ENCODE measurements at places on chromosomes 11 and 22.

GRCh38 chr22:19394274-19395050, 37.1 kb downstream of the HIRA start:
- DNase-seq: no peak

GRCh38 chr11:126512741-126513715, 157.5 kb downstream of the ST3GAL4 start:
- no peak for DNase-seq

DNA sequence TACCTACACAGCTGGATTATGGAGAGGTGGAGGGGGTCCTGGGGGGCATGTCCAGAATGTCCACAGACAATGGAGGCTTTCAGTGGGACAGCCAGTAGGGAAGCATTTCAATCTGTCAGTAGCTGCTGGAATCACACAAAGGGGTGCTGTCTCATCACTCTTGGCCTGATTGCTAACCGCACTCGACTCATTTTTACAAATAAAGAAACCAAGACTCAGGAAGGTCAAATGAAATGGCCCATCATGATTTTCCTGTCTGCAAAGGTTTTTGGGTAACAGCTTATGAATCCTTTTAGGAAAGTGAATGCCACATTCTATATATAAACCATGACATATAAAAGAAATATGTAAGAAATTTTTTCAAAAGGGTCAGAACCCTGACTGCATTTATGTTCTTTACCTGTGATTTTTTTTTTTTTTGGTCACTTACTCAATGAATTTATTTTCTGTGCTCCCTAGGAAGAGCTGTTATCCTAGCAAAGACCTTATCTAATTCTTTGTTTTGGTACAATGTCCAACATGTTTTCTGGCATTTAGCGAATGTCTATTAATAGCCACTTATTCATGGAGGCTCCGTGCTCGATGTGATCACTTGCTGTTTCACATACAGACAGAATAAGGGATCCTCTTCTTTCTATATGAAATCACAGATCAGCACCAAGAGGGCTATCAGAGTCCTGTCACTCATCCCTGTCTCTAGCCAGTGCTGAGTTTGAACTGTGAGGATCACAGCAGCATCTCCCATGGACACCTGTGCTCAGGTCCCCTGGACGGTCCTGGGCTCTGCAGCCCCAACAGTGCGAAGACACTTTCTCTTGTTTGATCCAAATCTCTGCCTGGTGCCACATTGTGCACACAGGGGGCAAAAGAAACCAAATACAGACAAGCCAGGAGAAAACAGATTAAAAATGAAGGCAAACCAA, 979.7 kb downstream of the NTM start:
- no peak for DNase-seq

GRCh38 chr11:19642185-19643158, 70.2 kb upstream of the NAV2 start:
- DNase-seq: no peak

- no peak for DNase-seq
Measured at GRCh38 chr11:57390535-57390934, at the start of gene PRG2. PRG2 (minus strand) TSS chr11:57390650; CDS start chr11:57389944, 706 bp downstream.

DNA sequence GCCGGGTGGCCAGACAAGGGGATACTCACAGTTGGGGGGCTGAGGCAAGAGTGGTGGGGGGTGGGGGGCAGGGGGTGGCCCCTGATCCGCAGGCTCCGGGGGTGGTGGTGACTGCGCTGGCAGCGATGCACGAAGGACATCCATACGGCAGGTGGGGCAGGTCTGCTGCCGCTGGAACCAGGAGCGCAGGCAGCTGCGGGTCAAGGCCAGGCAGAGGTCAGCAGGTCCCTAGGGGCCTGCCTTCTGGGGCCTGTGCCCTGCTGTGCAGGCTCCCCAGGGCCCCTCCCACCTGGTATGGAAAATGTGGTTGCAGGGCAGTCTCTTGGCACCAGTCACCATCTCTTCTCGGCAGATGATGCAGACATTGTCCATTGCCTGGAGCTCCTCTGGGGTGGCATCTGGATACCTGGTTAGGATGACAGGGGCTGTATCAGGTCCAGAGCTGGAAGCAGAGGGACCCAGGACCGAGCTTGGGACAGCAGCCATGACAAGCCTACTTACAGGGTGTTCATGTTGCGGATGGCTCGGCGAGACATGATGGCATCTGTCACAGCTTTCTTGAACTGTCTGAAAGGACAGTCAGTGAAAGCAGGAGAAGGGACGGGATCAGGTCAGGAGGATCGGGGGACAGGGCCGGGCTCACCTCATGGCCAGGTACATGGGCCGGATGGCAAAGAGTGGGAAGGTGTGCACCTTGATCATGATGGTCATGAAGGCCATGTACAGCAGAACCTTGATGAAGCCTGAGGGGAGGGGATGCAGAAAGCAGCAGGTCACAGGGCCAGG, 3.5 kb downstream of the SYVN1 start:
- no peak for DNase-seq

- DNase-seq: no peak
Measured at GRCh38 chr22:37343863-37344734, 61.8 kb downstream of the CYTH4 start.

- no peak for DNase-seq
Measured at GRCh38 chr11:109059402-109059801, 362.6 kb upstream of the C11orf87 start.

DNA sequence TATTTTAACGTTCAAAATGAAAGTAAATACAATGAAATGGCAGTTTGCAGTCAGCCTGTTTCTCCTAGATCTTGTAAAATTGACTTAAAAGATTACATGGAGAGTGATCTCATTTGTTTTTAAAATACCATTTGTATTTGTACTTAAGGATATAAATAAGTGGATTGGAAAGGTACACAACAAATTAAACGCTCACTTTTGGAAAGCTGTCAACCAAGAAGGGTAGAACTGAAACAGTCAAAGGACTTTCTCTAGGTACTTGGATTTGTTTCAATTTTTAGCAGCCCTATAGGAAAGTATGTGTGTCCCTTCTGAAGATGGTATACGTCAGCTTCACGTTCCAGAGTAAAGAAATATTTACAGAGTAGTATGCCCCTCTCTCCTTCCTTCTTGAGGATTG, 7.3 kb downstream of the TBRG1 start:
- DNase-seq: no peak

DNA sequence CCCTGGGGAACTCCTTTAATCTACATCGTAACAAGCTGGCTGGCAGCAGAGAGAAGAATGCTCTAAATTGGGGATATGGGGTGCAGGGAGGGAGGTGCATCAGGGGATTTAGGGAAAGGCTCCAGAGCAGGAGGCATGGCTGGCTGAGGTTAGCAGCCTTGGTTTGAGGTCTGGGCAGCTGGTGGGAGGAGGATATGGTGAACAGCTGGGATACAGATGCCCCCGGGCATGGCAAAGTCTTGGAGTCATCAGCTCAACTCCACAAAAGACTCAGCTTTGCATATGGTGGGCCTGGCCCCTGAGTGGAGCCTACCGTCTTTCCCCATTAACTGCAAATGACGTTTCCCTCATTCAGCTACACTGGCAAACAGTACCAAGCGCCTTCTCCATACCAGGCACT, 5.4 kb downstream of the FAM83F start:
- no peak for DNase-seq

GRCh38 chr22:46797355-46797754, 34.9 kb downstream of the TBC1D22A start:
- peak; percentile 47 for DNase-seq

DNA sequence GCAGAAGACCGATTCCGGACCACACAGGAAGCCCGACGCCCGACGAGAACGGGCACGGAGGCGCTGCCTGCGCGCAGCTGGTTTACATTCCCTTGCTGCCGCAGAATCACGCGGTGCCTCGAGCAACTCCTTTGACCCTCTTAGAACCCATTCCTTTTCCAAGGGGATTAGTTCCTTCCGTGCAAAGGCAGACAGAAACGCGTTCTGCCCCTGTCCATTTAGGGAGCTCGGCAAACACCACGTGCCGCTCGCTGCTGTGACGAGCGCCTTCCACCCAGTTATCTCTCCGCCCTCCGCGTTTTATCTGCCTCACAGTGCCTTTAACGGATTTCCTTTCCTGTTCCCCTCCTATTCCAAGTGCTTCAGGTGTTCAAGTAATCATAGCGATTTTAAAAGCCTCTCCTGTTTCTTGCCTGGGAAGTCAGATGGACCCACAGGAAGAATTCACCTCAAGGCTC, 24.1 kb upstream of the MICAL3 start:
- DNase-seq: no peak

GRCh38 chr22:40193429-40194421, 16.0 kb downstream of the TNRC6B start:
- no peak for DNase-seq

- DNase-seq: peak; percentile 35
Measured at GRCh38 chr22:37428649-37429586, 1.6 kb upstream of the ELFN2 start.

DNA sequence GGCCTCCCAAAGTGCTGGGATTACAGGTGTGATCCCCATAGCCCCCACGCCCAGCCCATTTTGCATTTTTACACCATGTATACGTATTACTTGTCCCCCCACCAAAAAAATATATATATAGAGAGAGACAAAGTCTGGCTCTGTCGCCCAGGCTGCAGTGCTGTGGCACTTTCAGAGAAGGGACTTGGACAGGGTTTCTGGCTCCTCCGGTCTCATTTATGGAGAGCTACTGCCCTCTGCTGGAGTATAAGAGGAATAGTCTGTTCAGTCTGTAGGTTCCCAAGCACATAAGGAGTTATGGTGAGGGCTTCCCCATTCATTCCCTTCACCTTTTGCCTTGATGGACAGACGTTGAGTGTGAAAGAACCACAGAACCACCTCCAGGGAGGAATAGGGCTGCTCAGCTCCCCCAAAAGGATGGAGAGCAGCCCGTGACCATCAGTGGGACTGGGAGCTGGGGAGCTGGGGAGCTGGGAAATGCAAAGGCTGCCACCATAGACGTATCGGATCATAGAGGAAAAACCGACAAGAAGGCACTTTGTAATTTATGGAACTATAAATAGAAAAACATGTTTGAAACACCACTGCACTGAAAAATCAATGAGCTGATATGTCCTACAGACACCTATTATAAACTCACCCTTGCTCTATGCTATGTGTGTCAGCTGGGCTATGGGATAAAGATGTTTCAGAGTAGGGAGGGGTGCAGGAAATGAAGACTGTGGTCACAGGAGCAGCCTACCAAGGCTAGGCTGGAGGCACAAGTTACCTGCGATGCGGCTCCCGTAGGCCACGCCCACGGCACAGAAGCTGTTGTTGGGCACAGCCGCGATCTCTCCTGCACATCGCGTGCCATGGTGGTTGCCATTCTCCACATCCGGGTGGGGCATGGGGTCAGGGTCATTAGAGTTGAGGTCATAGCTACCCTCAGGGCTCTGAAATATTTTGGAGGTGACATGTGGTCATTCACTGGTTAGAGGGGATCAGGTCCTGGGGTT, 5.2 kb downstream of the PCSK7 start:
- DNase-seq: peak; percentile 77

GRCh38 chr11:64007629-64008282, 21.5 kb downstream of the OTUB1 start:
- DNase-seq: peak; percentile 7

DNA sequence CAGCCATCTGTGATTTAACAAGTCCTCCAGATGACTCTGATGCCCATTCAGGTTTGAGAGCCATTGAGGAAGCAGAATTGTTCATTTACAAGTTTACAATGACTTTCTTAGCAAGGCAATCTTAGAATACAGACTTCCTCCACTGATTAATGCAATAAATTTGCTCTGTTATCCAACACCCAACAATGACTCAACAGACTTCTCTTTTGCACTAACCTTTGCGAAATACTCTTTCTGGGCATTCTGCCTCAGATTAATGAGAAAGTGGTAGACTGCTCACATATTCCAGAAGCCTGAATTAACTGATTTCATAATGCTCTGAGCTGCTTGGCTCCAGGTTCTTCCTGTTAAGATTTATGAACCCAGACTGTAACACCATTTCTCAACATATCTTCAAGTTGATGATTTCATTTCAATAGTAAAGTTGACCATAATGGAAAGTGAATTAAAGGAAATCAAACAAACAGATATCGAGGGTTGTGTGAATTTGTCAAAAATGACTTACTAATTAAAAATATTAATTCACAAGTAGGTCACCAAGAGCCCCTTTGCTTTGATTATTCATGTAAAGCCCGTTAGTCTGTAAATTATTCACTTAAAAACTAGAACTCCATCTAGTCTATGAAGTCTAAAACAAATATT, 70.5 kb upstream of the BLID start:
- peak; percentile 36 for DNase-seq

DNA sequence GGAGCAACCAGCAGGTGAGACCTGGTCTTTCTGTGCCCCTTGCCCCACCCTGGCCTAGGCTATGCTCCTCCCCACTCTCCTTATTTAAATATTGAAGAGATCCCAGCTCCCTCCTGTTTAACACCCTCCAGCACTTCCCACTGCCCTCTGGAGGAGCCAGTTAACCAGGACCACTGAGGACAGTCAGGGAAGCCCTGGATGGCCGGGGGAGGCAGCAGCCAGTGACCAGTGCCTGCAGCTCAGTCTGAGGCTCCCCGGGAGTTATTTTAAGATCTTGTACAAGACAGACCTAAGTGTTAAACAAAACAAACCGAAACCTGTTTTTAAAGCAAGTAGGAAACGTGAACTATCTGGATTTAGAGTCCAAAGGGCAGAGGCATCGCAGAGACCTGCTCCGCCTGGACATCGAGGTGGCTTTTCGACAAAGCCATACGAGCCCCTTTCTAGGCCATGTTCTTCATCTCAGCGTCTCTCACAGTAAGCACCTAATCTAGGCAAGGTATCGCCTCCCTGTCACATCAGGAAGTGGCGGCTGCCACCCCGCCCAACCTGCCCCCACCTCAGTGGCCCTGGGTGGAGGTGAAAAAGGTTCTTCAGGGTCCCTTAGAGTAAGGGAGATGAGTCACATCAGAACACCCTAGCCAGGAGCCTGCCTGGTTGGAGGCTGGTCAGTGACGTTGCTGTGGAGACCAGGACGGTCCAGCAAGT, 35.2 kb downstream of the TRMU start:
- no peak for DNase-seq

GRCh38 chr22:47853750-47854149, 1091.3 kb downstream of the TBC1D22A start:
- DNase-seq: no peak

- DNase-seq: no peak
Measured at GRCh38 chr11:94275961-94276360, 28.4 kb upstream of the IZUMO1R start.

GRCh38 chr11:46381819-46382645, 563 bp downstream of the MDK start:
- DNase-seq: no peak

DNA sequence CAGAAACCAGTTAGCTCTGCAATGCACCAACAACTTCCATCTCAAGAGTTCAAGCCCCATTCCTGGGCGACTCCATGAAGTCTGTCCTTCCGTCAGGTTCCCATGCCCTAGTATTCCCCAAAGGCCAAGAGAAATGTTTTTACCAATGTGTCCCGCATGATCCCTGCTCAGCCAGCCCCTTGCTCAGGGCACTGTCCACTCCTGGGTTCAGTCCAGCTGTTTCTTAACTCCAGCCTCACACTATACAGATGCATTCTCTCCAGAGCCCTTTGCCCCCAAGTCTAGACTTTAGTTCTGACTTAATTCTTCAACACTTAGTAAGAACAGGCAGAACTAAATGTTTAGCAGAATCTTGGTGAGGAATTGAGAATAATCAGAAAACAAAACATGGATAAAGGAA, 497.5 kb downstream of the SOX6 start:
- DNase-seq: no peak

Measured in MV-4-11 (cell line).